ENCODE measurements at places on chromosomes 13 and 19.

GRCh38 chr19:35666251-35666913, at the start of gene UPK1A:
TSS of gene UPK1A (plus strand) at chr19:35666517. CDS start at chr19:35666813, 296 bp downstream.
- no peak for DNase-seq

- DNase-seq = no peak
Measured at GRCh38 chr19:13748169-13748828, 16.0 kb upstream of the MRI1 start.

DNA sequence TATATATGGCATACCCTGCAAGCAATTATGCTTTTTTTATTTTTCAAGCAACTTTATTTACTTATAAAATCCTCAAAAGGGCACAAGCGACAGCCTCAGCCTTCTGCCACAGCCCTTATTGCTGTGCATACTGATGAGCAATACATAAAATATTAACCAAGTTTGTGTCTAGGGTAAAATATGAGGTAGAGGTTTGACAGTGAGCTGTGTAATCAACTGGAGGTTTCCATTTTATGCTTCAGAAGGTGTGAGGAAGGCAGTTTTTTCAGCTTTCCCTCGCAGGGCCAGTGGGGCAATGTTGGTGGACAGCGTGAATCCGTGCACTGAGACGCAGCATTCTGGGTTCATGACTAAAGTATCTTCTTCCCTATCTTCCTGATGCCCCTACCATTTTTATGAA, 310.4 kb downstream of the IRS2 start:
- no peak for DNase-seq

DNA sequence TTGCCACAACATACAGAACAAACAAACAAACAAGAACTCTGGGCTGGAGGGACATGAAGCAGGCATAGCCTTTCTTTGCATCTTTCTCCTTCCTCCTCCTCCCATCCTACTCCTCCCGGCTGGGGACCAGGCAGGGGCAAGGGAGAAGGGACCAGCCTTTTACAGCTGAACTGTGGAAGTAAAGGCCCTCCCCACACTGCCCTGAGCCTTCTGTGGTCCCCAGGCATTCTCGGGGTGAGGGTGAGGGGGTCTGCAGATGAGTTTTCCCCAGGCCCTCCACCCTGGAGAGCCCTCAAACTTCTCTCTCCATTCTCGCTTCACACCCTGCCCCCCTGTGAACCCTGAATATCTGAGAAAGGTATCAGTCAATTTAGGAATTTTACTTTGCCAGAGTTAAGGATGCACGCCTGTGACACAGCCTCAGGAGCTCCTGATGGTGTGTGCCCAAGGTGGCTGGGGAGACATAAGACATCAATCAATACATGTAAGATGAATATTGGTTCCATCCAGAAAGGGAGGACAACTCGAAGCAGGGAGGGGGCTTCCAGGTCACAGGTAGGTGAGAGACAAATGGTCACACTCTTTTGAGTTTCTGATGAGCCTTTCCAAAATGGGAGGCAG, 170.9 kb downstream of the COL4A1 start:
- no peak for DNase-seq

DNA sequence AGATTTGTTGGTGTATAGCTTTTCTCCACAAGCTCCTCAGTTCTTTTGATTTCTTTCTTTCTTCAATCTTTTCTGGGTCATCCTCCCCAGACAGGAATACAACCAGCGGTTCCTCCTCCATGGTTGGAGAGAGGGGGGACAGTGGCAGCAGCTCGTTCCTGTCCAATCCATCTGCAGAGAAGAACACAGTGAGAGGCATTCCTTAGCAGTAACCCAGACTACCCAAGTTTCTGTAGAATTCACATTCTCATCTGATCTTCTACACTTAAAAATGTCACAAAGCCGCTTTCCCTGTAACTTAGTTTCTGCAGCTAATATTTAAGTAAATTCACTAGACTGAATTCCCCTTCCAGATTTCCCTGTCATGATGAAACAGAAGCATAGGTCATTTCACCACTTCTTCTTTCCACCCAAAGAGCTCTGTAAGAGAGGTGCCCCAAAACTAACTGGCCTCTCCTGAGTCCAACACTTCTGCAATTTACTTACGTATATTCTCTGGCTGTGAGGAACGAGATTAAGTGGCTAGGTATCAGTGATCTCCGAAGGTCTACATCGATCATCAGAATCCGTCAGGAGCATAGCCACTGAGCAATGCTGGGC, 171.9 kb downstream of the TBC1D4 start:
- DNase-seq = no peak

DNA sequence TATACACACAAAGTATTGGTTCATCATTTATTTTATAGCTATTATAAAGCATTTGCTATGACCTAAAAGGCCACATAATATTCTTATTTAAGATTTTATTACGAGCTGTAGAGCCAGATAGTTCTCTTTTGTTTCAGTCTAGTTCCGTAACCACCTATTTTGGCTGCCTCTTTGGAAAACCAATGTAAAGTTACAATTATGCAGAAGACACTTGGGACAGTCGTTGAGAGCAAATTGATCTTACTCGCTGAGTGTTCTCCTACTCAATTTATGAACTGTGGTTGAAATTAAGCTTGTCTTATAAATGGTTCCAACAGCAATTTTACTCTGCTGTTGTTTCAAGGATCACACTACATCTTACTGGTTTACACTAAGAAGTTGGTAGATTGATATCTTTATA, 122.3 kb downstream of the SLC7A1 start:
- no peak for DNase-seq

DNA sequence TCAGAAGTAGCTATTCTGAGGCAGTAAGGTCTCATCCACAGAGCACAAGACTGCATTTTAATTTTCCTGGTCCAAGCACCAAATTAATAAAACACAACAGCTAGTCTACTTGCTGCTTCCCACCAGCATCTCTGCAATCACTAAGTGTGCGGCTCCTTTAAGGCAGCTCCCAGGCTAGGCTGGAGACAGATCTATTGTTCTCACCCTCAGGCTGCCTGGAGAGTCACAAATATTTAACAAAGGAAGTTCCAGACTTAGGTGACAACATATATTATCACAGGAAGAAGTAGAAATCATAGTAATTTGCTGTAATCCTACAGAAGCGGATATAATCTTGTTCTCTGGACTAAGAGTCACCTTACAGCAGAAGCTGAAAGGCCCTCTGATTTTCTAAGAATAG, 2.2 kb upstream of the EID2 start:
- no peak for DNase-seq

GRCh38 chr19:996051-996838, 4.0 kb upstream of the GRIN3B start:
- DNase-seq = no peak

GRCh38 chr13:114140131-114140905, 7.9 kb upstream of the RASA3 start:
- DNase-seq = no peak

DNA sequence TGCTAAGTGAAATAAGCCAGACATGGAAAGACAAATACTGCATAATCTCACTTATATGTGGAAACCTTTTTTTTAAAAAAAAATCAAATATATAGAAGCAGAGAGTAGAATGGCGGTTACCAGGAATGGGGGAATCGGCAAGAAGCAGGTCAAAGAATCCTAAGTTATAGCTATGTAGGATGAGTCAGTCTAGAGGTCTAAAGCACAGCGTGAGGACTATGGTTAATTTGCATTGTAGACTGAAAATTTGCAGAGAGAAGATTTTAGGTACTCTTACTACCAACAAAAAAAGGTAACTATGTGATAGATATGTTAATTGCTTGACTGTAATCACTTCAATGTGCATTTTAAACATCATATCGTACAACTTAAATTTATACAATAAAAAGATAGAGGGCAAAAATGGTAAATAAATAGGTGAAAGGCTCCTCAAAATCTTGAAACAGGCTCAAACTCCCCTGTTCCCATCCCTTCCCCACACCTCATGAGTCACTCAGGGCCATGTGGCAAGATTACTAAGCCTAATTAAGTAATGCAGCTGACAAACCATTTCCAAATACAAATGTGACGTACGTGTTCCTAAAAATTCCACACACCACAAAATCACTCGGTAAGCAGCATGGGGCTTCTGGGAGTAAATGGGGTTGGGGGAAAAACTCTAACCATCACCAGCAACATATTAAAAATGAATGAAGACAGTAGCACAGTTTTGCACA, 159.0 kb downstream of the USP12 start:
- peak; percentile 72 for DNase-seq

- DNase-seq = peak; percentile 56
Measured at GRCh38 chr19:15251749-15252397, 19.6 kb upstream of the EPHX3 start.

- no peak for DNase-seq
Measured at GRCh38 chr19:18851673-18852325, 20.0 kb downstream of the UPF1 start.

GRCh38 chr13:71695662-71696061, 171.3 kb downstream of the DACH1 start:
- DNase-seq = no peak

DNA sequence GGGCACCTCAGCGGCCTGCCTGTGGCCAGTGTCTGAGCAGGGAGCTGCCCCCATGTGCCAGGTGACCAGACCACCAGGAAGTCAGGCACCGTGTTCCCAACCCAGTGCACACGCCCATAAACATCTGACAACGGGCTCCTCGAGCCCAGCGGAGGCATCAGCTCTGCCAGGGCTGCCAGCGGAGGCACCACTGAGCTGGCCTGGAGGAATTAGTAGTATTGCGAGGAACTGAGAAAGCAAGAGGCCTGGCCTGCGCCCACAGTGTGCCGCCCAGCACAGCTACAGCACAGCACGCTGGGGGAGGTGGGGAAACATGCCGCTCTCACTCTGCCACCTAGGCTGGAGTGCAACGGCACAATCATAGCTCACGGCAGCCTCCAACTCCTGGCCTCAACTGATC, 44.6 kb downstream of the ANKRD27 start:
- DNase-seq = no peak

GRCh38 chr13:70394031-70394548, 285.8 kb upstream of the KLHL1 start:
- no peak for DNase-seq

DNA sequence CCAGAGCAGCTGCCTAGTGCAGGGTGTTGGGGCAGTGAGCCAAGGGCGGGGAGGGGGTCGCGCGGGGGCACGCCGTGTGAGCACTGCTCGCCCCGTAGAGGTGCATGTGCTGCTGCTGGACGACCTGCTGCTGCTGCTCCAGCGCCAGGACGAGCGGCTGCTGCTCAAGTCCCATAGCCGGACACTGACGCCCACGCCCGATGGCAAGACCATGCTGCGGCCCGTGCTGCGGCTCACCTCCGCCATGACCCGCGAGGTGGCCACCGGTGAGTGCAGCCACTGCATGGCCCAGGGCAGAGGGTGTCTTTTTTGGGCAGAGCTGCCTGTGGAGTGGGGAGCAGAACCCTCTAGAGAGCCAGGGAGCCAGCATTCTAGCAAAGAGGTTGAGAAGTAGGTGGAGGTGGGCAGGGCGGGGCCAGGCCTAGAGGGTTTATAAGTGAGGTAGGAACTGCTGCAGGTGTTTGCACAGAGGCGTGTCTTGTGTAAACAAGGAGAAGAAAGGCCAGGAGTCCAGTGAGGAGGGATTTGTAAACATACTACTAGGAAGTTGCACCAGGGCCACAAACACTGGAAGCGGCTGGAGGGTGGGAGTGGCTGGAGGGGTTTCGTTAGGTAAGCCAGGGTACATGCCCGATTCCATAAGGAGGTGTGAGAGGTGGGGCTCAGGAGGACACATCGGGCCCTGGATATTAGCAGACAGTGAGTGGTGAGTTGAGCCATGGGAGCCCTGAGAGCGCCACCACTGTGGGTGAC, 21.3 kb downstream of the ARHGEF1 start:
- DNase-seq = no peak

DNA sequence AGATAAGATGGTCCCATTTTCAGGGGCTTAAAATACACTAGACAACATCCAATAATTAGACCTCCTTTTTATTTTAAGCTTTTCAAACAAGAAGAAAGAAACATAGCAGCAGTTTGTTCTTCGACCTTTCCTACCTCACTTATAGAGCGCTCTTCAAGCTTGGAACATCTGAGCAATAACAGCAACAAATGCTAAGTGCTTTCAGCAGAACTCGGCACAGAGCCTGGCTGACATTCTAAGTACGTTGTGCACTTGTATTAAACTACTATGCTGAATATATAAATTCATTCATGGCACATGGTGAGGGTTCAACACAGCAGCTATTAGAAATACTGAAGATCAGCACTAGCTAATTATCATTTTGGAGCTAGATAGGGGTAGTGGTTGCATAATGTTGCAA, 256.1 kb upstream of the MAB21L1 start:
- DNase-seq = no peak

GRCh38 chr19:19366434-19367396, 38.8 kb upstream of the GATAD2A start:
- peak; percentile 70 for DNase-seq

DNA sequence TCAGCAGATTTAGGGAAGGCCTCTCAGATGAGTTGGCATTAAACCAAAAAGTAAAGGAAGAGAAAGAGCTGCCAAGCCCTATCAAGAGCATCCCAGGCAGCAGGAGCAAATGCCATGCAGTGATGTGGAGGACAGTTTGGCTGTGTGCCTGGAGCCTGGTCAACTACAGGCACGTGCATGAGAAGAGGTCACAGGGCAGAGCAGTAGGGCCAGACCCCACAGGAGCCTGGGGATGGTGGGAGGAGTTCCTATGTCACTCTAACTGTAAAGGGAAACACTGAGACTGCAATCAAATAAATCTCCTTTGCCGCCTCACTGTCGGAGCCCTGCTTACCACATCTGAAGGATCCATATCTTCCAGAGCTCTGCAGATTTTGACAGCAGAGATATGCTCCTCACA, 240.5 kb downstream of the ENOX1 start:
- DNase-seq = no peak

DNA sequence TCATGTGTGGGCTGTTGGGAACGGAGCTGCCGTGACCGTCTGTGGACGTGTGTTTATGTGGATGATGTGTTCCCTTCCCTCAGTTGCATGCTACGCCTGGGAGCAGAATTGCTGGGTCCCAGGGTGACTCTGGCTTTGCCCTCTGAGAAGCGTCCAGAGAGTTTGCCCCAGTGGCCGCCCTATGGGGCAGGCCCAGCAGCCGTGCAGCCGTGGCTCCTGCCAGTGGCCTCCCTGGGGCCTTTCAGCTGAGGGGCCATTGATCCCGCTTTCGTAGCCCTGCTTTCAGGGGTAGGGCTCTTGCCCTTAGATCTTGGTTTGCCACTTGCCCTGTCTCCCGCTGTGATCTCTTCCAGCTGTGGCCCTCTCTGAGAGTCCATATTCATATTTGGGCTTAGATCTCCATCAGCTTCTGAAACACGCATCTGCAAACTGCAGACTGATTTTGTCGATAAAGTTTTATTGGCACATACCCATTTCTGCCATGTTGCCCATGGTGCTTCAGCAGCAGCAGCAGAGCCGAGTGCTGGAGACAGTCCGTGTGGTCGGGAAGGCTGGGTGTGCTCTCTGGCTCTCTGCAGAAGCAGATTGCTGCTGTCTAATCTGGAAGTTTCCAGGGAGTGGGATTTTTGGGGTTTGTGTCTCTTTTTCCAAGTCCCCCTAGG, 17.6 kb downstream of the GNA11 start:
- no peak for DNase-seq

DNA sequence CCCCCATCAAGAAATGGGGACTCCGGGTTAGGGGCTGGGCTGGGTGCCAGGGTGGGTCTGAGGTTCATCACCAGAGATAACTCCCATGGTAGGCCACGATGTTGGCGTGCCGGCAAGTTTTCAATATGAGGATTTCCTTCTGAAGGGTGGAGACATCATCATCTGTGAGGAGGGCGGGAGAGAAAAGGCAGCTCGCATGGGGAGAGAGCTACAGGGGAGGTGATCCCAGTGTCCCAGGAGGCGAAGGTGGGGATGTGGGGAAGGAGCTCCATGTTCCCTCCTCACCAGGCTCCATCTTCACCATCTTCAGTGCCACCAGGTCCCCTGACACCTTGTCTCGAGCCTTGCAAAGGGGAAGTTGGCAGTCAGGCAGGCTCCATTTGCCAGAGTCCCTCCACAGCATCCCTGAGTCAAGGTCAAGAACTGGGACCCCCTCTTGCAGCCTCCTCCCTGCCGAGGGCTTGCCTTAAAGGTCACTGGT, 430 bp downstream of the MAP4K1 start:
- no peak for DNase-seq

Data from NCI-H524 (cell line).